ENCODE measurements at places on chromosomes 12 and 14.
A peak's percentile ranks its signal among the peaks of the same experiment; 100 is the strongest.

- ATAC-seq = peak; percentile 80
Observed at GRCh38 chr12:102879144-102879763, 37.8 kb downstream of the PAH start.

GRCh38 chr12:131454418-131455217 is 256.3 kb upstream of the SFSWAP start:
- ATAC-seq = peak; percentile 93

DNA sequence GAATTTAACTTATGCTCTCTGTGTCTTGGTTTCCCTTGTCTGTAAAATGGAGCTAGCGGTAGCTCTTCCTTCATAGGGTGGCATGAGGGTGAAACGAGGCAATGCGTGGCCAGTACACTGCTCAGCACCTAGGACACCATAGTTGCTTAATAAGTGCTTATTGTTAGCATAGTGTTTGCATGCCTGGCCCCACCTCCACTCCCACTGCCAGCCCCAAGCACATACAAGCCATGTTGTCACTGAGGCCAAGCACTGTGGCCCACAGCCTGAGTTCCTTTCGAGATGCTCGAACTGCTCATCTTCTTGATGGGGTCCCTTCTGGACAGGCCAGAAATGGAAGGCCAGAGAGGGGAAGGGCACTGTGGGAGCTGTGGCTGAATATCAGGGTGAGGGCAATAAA is 839 bp downstream of the FICD start:
- ATAC-seq = peak; percentile 1

GRCh38 chr12:99111600-99111999 is 466.5 kb downstream of the APAF1 start:
- peak; percentile 81 for ATAC-seq

- ATAC-seq = no peak
Observed at GRCh38 chr12:83016218-83016835, 329.6 kb downstream of the TMTC2 start.

DNA sequence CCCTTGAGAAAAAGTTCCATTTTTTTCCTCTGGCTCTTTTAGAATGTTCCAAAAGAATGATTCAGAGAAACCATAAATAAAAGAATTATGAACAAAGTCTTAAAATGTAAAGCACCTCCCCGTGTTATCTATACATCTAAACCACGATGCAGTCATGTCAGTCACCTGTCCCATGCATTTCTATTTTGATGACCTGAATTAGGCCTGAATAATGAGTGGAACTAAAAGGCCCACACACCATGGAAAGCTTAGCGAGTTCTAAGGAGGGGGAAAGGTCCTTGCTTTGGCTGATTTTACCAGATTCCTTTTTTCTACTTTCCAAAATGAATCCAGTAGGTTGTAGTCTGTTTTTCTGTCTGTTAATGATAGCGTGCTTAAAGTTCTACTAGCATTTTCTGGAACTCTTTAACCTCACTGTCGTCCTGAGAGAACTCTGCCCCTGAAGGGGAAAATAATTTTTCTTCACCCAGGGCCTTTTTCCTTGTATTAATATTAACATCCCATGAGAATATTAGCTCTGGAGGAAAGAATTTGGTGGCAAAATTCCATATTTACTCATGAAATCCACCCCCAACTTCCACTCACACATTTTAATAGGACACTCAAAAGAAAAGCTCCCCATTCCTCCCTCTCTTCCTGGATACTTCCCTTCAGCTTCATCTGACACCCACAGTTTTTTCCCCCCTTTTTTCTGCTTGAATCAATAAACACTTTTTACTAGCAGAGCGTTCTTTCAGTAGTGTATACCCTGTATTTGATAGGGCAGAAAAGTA is 266.3 kb upstream of the DIO2 start:
- ATAC-seq = no peak

GRCh38 chr14:51004801-51005526 is 60.7 kb upstream of the PYGL start:
- ATAC-seq = peak; percentile 35

DNA sequence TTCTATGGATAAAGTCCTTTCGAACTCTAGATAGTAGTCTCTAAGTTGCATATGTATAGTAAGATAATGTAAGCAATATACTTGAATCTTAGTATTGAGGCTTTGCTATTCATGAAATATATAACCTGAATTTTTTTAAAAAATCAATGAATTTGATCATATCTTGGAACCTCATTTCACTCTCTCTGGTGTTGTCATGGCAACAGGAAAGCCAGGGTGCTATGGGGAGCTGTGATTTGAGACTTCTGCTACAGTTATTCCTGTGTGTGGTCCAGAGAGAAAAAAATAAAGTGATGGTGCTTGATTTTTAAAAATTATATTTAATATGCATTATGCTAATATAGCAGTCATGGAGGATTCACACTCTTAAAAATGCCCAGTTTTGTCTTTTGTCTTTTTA is 508.0 kb downstream of the SNAPC1 start:
- ATAC-seq = no peak

DNA sequence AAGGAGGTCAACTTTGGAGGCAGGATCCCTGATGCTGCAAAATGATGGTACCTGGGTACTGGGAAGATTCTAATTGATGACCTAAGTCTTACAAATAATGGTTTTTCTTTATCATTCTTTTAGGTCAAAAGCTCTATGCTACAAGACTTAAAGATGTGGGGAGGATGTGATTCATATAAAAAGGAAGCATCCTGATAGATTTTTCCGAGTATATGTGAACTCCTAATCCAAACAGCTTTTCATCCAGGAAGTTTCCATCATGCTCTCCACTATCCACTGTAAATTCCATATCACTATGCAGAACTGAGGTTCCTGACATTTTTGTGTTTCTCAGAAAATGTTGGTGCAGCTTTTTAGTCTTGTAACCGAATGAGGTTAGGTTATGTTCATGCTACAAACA is 293.2 kb downstream of the PAWR start:
- no peak for ATAC-seq

DNA sequence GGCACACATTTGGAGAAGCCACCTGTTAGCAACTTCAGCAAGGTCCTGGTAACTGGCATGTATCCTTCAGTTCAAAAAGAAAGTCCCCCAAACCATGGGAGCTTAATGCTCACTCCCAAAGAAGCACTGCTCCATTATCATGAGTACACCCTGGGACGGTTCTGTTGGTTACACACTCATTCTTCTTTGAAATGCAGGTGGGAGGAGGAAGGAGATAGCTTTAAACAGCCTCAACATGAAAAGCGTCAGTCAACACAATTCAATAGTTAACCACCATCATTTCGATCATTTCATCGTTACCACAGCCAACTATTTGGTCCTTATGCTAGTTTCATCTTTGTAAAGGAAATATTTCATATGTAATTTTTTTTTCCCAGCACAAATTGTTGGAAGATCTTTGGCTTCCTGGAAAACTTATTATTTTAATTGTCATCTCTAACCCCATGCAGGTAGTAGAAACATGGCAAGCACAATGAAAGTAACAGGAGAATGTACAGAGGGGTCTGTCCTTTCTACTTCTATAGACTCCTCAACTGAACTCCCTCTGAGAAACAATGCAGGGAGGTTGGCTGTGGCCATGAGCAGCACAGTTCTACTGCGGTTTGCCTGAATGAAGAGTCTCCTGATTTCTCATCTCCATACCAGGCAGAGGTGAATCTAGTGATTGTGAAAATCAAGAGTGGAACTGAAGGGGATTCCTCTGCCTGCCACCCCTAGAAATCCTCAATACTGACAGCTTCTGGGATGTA is 196.4 kb upstream of the FOXN3 start:
- ATAC-seq = no peak

- no peak for ATAC-seq
Observed at GRCh38 chr12:57716305-57716704, 22.2 kb downstream of the AGAP2 start.

- no peak for ATAC-seq
Observed at GRCh38 chr14:68111097-68111852, 291.7 kb downstream of the RAD51B start.

DNA sequence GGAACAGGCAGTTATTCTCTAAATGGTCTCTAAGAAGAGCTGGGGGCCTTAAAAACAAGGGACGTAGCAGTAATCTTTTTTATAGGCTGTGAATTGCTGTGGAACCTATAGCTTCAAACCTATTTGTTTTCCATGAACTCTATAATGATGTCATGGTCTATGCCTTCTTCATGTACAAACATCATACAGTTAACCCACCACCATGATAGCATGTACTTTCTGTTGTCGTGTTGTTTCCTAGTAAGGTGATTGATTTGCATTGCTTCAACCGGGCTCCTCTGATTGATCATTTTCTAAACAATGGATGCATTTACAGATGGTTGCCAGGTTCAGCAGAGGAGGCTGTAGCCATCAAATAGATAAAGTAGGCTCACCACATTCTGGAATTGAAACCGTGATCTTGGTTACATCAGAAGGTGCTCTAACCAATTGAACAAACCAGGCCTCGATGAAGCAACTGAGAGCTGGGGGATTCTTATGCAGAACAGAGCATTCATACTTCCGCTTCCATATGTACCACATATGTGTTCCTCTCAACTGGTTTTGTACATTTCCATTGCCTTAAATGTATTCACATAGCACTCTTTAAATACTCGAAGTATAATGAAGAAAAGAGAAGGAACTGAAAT is 25.6 kb upstream of the PCNX1 start:
- ATAC-seq = no peak

DNA sequence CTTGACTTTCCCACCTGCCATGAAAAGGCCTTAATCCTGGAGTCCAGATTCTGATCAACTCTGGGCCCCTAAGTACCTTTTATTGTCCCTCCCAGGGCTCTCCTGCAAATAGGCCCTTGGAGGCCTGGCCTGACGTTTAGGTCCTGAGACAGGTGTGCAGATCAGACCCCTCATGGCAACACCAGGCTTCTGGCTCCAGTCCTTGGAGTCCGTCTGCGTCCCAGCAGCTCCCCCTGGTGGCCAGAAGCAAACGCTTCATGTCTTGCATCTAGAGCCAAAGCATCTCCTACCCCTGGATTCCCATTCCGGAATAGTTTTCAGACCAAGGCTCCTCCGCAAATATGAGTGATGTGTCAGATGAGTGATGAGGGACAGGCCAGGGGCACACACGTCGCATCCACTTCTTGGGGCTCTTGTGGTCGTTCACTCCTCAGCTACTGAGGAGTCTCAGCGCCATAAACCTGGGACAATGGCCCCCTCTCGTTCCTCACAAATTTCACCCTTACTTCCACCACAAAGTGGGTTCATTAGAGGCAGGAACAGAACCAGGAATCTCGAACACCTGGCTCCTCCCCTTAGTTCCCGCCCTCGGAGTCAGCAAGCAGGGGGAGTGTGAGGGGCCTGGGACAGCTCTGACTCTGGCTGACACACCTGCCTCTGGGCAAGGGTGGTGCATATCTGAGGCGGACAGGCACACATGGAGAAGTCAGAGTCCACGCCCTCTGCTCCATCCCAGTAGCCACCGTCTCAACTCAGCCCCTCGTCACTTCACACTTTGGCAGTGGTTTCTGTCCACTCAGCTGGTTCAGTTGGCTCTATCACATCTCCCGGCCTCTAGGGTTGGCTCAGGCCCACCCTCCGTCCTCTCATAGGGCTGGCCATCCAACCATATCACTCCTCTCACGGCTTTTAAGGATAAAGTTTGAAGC is 77.9 kb upstream of the PWP1 start:
- peak; percentile 86 for ATAC-seq

- ATAC-seq = no peak
Observed at GRCh38 chr14:60092526-60092920, 800 bp downstream of the PCNX4 start.

DNA sequence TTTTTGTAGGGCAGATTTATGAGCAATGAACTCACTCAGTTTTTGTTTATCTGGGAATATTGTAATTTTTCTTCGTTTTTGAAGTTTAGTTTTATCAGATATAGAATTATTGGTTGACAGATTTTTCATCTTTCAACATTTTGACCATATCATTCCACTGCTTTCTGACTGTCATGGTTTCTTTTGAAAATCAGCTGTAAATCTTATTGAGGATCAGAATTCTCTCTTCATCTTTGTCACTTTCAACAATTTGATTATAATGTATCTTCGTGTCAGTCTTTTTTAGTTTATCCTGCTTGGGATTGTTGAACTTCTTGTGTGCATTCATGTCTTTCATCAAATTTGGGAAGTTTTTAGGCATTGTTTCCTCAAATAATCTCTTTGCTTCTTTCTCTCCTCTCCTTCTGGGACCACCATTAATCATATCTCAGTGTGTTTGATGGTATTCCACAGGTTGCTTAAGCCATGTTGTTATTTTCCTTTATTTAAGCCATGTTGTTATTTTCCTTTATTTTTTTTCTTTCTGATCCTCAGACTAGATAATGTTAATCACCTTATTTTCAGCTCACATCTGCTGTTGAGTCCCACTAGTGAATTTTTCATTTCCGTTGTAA is 229.7 kb upstream of the GARIN2 start:
- no peak for ATAC-seq

- ATAC-seq = no peak
Observed at GRCh38 chr14:86153480-86153879, 623.5 kb downstream of the FLRT2 start.

GRCh38 chr12:4144676-4145075 is 128.9 kb upstream of the CCND2 start:
- no peak for ATAC-seq

GRCh38 chr14:93276031-93276716 is 56.7 kb downstream of the BTBD7 start:
- ATAC-seq = no peak

DNA sequence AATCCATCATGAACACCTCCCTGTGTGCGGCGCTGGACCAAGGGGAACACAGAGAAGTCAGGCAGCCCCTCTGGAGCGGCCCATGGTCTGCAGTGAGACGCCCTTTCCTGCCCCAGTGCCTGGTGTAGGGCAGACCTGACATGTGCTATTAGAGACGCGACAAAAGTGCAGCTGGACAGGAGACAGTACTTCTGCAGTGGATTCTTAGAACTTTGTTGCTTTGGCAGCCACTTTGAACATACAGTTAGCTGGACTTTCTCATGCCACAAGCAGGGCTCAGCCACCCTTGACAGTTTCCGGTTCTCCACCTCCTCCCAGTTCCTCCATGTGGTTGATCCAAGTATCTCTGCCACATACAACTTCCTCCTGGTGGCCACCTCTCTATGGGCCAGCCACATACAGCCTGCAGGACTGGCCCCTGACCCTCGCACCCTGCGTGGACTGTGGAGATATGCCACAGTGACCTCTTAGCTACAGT is 45.9 kb downstream of the LGMN start:
- ATAC-seq = no peak

- ATAC-seq = no peak
Observed at GRCh38 chr12:4221258-4221620, 52.3 kb upstream of the CCND2 start.

Measured in motor neuron (in vitro differentiated cells).